Aorta (tissue), 5 donors: ENCODE measurements at places on chromosomes 2 and 18.

- DNase-seq = no peak
Observed at GRCh38 chr18:41828137-41828536, 126.9 kb upstream of the PIK3C3 start.

DNA sequence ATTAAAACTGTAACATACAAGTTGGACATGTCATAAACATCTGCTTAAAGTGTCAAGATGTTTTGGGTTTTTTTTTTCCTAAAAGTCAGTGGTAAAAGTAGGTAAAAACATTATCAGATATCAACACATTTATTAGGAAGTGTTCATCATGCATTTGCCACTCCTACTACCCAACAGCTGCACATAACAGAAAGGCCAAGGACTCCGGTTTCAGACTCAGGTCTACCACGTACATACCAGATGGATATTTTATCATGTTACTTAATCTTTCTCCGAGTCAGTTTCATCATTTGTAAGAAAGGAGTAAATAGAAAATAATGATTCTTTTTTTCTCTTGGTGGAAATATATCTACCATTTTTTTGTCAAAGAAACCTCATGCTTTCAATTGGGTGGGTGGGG is 192.3 kb downstream of the UBE2E3 start:
- no peak for DNase-seq

DNA sequence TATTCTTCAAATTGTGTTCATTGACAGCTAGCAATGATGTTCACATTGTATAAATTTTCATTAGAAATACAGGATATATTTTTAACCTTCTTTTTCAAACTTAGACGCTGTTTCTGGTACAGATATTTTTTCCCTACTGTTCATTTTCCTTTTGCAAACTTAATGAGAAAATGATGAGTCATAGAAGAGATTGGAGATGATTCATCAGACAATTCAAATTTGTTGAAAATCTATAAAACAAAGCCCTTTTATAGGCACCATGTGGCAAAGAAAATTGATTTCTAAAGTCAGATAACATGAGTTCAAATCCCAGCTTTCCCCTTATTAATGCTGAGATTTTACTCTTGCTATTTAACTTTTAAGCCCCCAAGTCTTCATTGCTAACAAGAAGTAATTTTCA is 728.8 kb upstream of the DDX18 start:
- DNase-seq = no peak

- no peak for DNase-seq
Observed at GRCh38 chr2:237025090-237025865, 60.4 kb upstream of the COPS8 start.

GRCh38 chr2:134603966-134604365 is 114.8 kb downstream of the TMEM163 start:
- no peak for DNase-seq

GRCh38 chr18:64149916-64150438 is 1.1 kb upstream of the LINC00305 start:
- DNase-seq = no peak

DNA sequence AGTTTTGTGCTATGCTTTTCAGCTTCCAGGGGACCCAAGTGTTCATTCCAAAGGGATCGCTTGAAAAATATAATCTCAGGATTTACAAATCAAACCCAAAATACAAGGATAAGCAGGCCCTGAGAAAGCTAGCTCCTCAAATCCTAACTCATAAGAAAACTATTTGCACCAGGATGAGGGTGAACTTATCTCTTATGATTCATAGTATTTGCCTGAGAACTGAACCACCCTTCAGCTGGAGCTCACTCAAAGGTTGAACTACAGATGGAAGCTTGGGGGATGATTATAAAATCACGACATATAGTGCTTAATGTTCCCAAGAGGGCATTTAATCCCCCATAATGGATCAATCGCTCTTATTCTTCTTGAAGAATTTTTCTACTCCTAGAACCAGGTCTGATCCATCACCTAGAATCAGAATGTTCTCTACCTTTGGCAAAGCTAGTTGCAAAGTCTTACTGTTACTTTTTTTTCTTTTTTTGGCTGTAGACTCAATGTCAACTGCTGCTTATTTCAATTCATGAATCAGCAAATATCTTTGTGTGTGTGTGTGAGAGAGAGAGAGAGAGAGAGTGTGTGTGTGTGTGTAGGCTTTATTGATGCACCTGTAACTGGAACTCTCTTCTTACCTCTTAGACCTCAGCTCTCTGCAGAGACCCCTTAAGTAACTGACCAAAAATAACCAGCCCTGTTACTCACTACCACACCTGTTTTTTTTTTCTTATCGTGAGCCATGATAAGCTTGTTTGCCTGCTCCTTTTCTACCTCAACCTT is 44.8 kb downstream of the ARL4C start:
- DNase-seq = no peak

DNA sequence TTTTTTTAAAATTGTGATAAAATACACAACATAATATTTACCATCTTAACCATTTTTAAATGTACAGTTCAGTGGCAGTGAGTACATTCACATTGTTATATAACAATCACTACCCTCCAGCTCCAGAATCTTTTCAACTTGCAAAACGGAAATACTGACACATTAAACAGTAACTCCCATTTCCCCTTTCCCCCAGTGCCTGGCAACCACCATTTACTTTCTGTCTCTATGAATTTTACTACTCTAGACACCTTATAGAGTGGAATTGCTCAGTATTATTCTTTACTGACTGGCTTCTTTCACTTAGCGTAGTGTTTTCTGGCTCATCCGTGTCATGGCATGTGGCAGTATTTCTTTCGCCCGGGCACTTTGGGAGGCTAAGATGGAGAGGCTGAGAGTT is 32.6 kb downstream of the FASTKD2 start:
- DNase-seq = no peak

DNA sequence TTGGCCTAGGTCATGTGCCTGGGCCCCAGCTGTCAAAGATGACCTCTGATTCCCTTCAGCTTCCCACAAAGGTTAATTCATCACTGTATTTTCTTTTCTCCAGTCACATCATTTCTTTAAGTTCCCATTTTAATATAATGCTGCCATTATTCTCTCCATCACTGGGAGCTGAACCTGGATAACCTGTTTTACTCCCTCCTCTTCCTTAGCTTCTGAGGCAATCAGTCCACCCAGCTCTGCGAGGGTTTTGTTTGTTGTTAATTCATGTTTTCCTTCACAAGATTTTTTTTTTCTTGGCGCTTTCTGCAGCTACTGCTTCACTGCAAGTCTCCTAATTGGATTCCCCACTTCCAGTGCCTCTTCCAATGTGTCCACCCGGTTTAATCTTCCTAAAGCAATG is 5.1 kb upstream of the EML4 start:
- no peak for DNase-seq

DNA sequence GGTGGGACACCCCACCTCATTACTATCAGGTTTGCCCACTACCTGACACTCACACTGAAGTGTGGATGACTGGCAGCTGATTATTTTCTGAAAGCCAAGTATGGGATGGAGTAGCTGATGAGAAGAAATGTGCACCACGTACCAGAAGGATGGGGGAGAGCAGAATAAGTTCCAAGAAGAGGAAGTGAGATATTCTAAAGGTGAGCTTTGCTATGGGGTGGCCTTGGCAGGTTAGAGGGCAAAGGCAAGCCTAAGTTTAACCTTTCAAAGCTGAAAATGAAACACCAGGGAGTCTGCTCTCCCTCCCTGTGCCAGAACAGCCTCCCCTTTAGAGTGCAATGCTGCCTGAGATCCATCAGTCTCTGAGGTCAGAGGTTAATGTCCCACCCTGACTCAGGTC is 196.1 kb upstream of the OSR1 start:
- DNase-seq = no peak

GRCh38 chr2:62971936-62972335 is 78.7 kb upstream of the OTX1 start:
- DNase-seq = no peak
